Stimulated activated CD4-positive, alpha-beta T cell treated with anti-CD3 and anti-CD28 coated beads, Interleukin-15, amount 100 ng/mL, for 1 hour (primary cell): ENCODE measurements at places on chromosomes 11 and 22.

DNA sequence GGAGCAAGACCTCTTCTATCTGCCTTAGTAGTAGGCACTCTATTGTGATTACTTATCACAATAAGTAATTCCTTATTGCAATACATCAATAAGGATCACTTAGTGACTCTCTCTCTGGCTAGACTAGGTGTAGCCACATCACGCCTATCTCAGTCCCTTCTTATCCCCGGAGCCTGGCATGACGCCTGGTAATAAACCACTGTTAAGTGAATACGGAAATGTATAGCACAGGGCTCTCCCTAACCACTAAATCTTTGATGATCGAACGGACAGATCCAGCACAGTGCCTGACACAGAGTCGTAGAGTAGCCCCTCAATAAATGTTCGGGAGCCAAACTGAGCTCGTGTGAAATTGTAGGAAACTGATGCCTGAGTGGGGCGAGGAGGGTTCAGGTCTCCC is 143.3 kb downstream of the FBXO7 start:
- DNase-seq: no peak

DNA sequence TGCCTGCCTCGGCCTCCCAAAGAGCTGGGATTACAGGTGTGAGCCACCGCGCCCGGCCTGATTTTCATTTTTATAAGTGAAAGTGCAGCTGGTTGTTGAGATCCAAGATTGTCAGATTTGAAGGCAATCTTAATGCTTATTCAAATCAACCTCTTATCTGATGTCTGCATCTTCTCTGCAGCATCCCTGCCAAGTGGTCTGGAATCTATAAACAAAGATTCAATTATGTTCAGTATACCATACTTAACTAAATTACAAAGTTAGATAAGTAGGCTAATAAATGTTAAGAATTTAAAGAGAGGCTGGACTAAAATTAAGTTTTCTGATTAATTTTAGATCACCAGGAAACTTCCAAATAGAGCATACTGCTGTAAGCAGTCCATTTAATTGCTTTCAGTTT is 53.8 kb downstream of the POLD3 start:
- DNase-seq: no peak

GRCh38 chr11:60858731-60859464 is 3.1 kb upstream of the PTGDR2 start:
- DNase-seq: no peak

DNA sequence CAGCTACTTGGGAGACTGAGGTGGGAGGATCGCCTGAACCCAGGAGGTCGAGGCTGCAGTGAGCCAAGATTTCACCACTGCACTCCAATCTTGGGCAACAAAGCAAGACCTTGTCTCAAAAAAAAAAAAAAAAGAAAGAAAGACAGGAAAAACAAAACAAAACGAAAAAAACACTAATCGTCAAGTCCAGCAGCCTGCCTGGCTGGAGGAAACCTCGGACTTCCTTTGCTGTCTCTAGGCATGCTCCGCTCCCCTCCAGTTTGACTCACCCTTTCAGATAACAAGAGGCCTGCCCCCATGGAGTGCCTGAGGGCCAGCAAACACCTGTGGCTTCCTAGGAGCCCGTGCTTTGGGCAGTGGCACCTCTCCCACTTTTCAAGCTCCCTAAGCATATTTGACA is 28.8 kb upstream of the CHKA start:
- no peak for DNase-seq

GRCh38 chr11:28566339-28567089 is 458.3 kb downstream of the METTL15 start:
- DNase-seq: no peak

- no peak for DNase-seq
Observed at GRCh38 chr22:39703928-39704639, 133.5 kb downstream of the CACNA1I start.

GRCh38 chr11:100637706-100638105 is 49.4 kb upstream of the ARHGAP42 start:
- no peak for DNase-seq

DNA sequence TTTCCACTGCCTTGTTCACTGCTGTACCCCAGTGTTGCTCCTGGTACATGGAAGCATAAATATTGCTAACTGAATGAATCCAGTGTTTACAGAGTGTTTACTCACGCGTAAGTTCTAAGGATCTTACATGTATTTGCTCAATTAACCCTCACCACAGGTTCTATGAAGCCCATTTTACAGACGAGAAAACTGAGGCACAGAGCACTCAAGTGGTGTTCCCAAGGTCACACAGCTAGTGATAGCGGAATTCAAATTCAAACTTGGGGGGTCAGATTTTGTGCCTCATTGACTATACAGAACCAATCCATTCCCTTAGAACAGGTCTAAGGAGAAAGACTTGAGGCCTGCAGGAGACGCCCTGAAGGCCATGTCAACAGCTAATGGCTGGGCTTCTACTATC is 72.3 kb downstream of the PLEKHA7 start:
- DNase-seq: no peak

DNA sequence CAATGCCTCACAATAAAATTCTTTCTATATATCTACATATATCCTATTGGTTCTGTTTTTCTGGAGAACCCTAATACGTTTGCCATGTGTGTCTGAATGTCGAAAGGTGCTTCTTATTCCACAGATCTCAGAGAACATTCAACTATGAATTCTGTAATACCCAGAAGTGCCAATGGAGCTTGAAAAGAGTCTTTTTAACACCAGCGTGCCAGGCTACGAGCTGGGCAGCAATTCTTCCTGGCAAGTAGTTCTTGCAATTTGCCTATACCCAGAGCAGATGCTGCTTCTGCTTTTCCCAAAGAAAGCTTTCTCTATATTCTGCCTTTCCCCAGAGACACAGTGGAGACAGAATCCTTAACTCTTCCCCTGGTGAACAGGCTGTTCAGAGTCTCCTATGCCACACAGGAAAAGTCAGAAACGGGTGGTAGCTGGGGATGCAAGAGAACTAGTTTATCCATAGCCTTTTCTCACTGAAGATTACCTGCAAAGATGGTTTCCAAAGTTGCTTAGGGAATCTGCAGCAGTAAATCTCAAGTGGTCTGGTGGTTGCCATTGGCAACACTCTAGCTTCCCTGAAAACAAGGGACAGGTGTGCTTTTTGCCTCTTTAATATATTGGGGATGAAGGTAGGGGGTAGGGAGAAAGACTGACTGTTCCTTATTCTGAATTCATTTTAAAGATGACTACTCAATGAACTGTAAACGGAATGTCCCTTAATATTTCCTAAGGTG is 16.8 kb upstream of the PAFAH1B2 start:
- no peak for DNase-seq

- DNase-seq: no peak
Observed at GRCh38 chr11:27312110-27312509, 50.9 kb downstream of the CCDC34 start.

GRCh38 chr11:94539420-94539819 is 4.3 kb upstream of the FUT4 start:
- DNase-seq: no peak

DNA sequence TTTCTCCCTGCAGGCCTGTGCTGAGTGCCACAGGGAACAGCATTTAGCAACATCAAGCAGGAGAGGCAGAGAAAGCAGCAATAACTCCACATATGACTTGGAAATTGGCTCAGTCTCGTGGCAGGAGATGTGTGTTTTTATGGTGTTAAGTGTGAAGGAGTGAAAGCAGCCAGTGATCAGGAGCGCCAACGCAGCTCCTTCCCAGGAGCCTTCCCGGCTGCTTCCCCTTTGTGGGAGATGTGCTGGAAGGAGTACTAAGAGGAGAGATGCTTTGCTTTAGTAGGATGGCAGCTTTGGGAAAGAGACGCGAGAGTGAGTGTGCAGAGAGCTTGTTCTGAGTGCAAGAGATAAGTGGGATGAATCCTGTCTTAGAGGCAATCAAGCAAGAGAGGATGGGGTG is 54.7 kb upstream of the KIRREL3 start:
- DNase-seq: no peak

DNA sequence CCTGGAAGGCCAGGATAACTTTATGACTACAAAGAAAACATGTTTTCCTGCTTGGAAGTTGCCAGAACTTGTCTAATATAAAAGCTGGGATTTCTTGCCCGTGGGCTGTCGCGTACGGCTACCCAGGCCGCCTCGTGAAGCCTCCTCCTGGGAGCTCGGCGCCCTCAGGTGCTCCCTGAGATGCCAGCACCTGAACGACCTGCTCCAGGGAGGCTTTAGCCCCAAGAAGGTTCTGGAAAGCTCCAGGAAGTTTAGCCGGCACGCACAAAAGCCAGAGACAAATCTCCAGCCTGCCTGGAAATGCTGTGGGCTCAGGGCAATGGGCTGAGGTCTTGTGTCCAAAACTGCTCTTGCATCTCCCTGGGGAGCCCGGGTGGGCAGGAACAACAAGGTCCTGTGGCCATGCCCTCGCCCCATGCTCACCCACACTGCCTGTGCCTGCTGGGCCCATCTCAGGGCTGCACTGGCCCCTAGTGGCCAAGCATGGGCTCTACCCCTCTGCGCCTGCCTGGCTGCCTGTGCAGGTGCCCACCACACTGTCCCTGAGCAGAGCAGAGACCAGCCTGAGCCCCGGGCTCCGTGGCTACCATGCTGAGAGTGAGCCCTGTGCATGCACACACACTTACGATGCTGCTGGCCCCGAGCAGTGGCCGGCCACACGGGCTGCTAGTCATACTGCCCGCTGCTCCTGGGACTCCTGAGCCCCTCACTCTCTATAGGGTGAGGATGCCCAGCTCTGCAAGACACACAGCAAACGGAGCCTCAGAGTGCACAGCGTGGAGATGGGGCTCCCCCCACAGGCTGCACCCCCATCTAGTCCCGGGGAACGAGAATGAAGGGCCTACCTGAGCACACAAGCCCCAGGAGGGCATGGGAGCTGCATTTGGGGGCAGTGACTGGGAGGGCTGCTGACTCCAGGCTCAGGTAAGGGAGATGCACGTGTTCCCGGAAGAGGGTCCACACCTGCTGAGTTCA is 4.9 kb upstream of the CELSR1 start:
- peak; percentile 64 for DNase-seq

GRCh38 chr11:45247433-45247832 is 38.7 kb downstream of the SYT13 start:
- no peak for DNase-seq

DNA sequence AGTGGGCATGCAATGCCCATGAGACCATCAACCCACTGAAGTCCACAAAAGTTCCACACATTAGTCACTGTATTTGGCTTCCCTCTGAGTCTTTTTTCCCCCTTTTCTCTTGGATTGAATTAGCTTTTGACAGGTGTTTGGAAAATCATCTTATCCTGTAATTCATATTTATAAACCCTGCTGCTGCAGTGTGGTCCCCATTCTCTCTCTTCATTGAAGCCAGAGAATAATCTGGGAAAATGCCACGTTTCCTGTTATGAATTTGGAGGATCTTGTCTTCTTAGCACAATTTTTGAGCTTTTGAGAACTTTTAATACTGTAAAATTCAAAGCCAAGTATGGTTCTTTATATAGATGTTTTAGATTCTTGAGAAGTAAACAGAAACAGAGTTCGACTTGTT is 84.8 kb downstream of the UVRAG start:
- DNase-seq: no peak
